ENCODE measurements at places on chromosomes 13 and 19.

DNA sequence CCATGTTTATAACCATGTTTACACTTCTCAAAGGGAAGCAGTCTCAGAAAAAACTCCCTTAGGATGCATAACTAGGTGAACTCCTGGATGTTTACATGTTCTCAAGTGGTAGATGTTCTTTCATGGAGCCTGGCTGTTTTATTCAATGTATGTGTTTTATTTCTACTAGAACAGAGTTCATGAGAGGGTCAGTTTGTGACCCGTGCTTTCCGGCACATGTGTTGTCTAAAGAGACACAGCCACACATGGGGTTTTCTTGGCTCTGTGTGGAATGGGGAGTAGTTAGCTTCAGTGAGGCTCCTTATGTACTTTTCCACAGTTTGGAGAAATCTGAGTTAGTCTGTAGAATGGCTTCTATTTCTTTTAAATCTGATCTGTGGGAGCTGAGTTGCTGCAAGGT is 60.9 kb downstream of the ATP8A2 start:
- DNase-seq, result no peak

DNA sequence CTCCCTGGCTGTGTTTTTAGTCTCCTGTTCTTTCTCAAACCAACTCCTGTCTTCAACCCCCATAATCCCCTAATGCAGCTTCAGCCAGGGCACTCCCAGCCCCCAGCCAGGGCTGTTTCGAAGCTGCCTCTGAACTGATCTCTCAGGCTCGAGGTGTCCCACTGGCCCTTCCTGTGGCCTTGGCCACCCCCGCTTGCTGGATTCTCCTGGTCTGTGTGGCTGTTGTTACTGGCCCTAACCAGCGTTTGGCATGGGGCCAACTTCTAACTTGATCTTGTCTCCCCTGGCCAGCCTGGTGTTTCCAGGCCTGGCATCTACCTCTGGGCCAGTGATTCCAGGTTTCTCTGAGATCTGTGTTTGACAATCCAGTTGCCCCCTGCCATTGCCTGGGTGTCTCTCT is 11.0 kb downstream of the XAB2 start:
- DNase-seq, result no peak

DNA sequence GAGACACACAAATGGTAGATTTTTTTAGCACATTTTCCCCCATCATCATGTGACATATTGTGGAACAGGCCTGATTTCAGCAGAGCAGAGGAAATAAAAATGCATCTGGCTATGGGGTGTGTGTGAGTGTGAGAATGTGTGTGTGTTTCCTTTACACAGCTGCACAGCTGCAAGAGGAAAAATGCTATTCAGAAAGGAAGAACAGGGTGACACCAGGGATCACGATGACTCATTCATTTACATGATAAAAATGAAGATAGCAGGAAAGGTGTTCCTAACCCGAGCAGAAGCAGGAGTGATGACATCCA is 469.5 kb upstream of the TSHZ3 start:
- no peak for DNase-seq

- DNase-seq, result no peak
Observed at GRCh38 chr13:44470638-44471562, 97.3 kb downstream of the SERP2 start.

DNA sequence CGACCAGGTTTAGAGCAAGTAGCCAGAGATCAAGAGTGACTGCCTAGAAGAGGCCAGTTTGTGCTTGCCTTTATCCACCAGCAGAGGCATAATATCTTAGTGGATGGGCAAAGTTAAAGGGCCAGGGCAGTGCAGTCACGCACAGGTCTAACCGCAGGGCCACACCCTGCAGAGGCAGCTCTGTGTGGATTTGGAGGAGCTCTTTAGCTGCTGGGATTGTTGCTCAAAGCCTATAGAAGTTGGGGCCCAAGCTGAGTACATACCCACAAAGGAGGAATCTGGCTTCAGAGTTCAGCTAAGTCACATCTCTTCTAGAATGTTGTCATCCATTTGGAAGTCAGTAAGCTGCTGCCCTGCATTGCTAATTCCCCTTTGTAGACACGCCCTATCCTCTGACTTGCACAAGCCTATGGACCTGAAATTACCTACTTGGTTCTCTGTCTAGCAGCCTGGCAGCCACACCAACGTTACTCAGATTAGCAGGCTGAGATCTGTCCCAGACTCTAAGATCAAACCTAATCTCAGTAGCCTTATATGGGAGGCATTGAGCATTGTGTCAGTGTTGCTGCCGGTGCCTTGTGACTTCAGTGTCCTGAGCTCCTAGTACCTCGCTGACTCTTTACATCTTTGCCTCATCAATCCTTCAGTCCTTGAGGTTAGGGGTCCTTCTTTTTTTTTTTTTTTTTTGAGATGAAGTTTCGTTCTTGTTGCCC is 102.9 kb upstream of the STARD13 start:
- no peak for DNase-seq

DNA sequence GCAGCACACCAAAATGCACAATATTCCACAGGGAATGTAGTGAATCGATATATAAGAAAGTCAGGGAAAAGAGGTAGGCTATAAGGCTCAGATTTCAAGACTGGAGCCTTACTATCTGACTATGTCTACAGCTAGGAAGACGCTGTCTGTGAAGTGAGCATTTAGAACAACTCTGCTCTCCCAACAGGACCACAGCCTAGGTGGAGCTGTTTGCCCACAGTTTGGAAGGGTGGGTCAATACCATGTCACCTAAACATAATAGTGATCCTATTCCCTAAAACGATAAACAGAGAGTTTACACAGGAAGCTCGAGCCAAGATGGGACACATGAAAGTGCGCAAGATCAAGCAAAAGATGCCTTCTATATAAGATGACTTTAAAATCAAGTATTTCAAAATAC is 2486.0 kb upstream of the PCDH20 start:
- DNase-seq, result no peak

- no peak for DNase-seq
Observed at GRCh38 chr13:25654322-25654721, 282.5 kb downstream of the ATP8A2 start.

- DNase-seq, result no peak
Observed at GRCh38 chr19:58395220-58395978, at the start of gene RNF225. RNF225 (plus strand) TSS chr19:58395656; CDS start chr19:58396090, 434 bp downstream.

GRCh38 chr19:47637550-47637949 is 28.6 kb downstream of the BICRA start:
- DNase-seq, result no peak

- no peak for DNase-seq
Observed at GRCh38 chr13:19161308-19161707, 20.3 kb downstream of the TUBA3C start.

DNA sequence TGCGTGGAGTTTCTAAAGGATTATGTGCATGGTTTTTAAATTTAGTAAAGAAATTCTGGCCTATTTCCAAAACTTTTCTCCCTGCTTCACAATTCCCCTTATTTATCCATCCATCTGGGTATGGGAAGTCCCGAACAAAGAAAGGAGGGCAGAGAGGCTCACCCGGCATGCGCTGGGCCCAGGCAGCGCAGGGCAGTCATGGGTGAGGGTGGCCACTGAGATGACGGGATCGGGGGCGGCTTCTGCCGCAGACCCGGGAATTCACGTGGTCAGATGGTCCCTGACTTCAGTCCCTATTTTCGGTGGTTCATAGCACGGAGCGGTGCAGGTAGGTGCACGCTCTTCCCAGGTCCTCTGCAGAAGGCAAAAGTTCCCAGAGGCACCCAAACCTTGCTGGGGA is 14.5 kb downstream of the IRS2 start:
- DNase-seq, result no peak

- DNase-seq, result no peak
Observed at GRCh38 chr19:31332096-31332495, 17.1 kb downstream of the TSHZ3 start.

DNA sequence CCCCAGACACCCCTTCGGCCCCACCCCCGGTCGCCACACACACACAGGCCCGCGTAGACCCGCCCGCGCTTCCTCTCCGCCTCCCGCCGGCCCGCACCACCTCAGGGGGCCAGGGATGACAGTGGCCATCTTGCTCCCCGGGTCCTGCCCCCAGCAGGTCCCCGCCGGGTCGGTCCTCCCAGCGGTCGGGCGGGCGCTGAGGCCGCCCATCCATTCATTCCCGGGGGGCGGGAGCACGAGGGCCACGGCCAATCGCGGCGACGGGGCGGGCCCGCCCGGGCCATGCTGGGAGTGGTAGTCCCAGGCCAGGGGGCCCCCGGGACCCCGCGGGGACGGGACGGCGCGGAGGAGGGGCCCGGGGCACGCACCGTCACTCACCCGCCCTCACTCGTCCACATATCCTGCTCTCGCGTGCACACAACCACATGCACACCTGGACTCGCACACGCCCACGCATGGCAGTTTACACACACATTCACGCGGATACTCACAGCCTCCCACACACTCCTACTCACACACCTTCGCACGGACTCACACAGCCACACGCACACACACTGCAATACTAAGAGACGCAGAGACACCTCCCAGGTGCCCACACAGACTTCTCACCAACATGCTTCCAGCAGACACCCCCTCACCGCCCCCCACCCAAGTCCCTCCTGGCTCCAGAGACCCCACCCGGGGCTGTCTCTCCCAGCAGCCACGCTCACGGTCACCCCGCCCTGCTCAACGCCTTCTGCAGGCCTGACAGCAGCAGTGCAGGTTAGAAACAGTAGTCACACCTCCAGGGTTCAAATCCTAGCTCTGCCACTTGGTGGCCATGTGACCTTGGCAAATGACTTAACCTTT is at the start of gene DPF1:
Gene DPF1, minus strand, starts transcription at position 209 of the 849 bp plus-strand sequence. Its CDS starts 80 bp downstream, at position 129.
- DNase-seq, result no peak

DNA sequence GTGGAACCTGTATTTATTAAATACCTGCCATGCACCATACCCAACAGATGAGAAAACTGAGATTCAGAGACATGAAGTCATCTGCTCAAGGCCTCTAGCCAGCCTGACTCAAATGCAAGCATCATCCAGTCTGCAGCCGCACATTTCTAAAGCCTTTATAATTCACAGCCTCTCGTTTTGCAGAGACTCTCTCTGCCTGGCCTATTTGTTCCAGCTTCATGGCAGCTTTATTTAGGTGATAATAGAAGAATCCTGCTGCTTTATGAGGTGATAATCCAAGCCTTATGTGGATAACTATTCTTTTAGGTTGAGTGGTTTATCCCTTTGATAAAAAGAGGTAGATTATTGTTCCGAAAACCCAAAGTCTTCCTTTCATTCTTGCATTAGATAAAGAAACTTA is 58.4 kb downstream of the OXGR1 start:
- no peak for DNase-seq

DNA sequence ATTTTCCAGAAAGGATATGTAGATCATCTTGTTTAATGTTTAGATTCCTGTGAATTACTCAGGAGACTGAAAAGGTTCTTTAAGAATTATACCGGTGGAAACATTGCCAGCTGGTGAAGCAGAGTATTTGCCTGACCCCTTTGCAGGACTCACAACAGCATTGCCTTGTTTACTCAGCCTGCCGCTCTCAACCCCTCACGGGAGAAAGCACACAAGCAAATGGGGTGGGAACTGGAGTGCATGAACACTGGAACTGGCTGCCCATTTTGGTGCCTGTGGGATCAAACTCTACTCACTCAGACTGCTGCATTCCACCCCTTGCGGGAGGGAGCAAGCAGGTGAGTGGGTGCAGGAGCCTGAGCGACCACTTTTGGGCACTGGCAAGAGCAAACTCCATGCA is 804.7 kb upstream of the SLITRK1 start:
- DNase-seq, result no peak

- DNase-seq, result no peak
Observed at GRCh38 chr13:77513719-77514335, 21.7 kb upstream of the SCEL start.

- no peak for DNase-seq
Observed at GRCh38 chr13:74052402-74052928, 81.7 kb downstream of the KLF12 start.

DNA sequence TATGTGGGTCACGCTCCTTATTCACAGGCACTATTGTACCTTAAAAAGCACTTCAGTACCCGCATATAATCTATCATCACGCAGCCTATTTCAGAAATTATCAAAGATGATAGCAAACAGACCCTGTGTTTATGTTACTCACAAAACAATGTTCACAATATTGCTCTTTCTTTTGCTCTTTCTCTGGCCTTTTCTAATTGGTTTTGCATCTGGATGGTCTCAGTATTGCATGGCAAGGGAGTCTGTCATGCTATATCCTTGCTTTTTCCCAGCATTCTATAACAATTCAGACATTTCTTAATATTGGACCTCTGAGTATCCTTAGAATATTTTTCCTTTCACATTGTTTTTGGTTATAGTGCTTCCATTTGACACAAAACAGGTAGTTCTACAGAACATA is 541.8 kb upstream of the KLF12 start:
- DNase-seq, result no peak

GRCh38 chr13:99432609-99433542 is 68.4 kb upstream of the TM9SF2 start:
- DNase-seq, result peak; percentile 72

GRCh38 chr19:47283405-47284059 is 8.8 kb downstream of the INAFM1 start:
- no peak for DNase-seq

- DNase-seq, result no peak
Observed at GRCh38 chr19:41904118-41904870, 21.3 kb downstream of the ARHGEF1 start.

GRCh38 chr13:106095919-106096318 is 439.5 kb downstream of the EFNB2 start:
- DNase-seq, result no peak

- peak; percentile 34 for DNase-seq
Observed at GRCh38 chr13:50080911-50081678, 65.9 kb downstream of the KCNRG start.

DNA sequence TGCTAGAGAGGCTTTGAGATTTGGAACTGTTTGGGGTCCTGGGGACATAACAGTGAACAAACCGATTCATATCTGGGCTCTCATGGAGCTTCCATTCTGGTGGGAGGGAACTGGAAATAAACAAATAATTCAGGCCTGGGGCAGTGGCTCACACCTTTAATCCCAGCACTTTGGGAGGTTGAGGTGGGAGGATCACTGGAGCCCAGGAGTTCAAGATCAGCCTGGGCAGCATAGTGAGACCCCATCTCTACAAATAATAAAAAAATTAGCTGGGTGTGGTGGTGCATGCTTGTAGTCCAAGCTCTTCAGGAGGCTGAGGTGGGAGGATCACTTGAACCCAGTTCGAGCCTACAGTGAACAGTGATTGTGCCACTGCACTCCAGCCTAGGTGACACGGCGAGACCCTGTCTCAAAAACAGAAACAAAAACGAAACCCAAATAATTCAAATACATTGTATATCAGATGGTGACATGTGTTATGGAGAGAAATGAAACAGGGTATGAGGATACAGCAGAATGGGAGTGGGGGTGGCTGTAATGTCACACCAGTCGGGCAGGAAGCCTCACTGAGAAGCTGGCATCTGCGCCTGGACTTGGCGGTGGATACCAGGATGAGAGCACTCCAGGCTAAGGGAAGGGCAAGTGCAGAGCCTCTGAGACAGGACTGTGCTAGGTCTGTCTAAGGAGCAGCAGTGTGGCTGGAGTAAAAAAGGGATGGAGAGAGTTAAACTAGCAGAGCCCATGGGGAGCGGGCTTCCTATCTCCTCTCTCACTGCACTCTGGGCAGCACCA is 131.1 kb upstream of the ZNF536 start:
- no peak for DNase-seq

GRCh38 chr19:16586991-16587832 is 15.0 kb upstream of the SLC35E1 start:
- peak; percentile 59 for DNase-seq

- no peak for DNase-seq
Observed at GRCh38 chr13:33227927-33228647, 57.5 kb downstream of the STARD13 start.

- DNase-seq, result no peak
Observed at GRCh38 chr13:27236478-27236877, 14.9 kb upstream of the RPL21 start.

GRCh38 chr19:18514800-18515682 is 6.8 kb downstream of the ELL start:
- peak; percentile 41 for DNase-seq

- DNase-seq, result no peak
Observed at GRCh38 chr13:34165158-34165557, 347.2 kb downstream of the RFC3 start.
